Anterior cingulate cortex (tissue), 58 donors: ENCODE measurements at places on chromosomes 7 and 10.

DNA sequence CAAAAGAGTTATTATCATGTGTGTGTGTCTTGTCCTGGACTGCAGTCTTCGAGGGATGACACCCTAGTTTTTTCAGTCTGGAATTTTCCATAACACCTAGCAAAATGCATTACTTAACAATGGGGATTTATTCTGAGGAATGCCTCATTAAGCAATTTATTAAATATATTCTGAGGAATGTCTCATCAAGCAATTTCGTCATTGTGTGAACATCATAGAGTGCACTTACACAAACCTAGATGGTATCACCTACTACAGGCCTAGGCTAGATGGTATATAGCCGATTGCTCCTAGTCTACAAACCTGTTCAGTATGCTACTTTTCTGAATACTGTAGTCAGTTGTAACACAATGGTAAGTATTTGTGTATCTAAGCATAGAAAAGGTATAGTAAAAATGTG lies 1.1 kb upstream of the STEAP4 start:
- DNase-seq = no peak

DNA sequence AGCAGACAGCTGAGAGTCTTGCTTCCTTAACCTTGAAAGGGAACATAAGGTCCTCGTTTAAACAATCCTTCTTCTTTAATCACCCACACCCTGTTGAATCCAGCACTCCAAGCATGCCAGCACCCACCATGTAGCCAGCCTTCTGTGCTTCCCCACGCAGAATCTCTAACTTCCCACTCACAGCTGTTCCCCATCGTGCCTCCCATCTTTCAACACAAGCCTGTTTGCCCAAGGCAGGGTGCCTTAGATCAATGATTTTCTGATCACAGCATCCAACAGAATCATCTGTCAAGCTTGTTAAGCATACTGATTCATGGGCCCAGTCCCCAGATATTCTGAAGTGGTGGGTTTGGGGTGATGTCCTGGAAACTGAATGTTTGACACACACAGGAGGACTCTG lies 530.8 kb downstream of the SH2D4B start:
- no peak for DNase-seq

- DNase-seq = no peak
These were observed 85.5 kb downstream of the CACNA2D1 start for GRCh38 chr7:82358009-82358578.

GRCh38 chr7:7718492-7718891 lies at the start of gene RPA3:
Gene RPA3, minus strand, starts transcription at chr7:7718607. Its CDS starts 78,189 bp downstream, at chr7:7640418.
- DNase-seq = no peak

- no peak for DNase-seq
These were observed 411.0 kb upstream of the ZMIZ1 start for GRCh38 chr10:78657862-78658165.

- no peak for DNase-seq
These were observed 92.8 kb downstream of the TCF7L2 start for GRCh38 chr10:113042868-113043267.

- DNase-seq = no peak
These were observed 24.4 kb downstream of the SLC26A4 start for GRCh38 chr7:107684947-107685463.

DNA sequence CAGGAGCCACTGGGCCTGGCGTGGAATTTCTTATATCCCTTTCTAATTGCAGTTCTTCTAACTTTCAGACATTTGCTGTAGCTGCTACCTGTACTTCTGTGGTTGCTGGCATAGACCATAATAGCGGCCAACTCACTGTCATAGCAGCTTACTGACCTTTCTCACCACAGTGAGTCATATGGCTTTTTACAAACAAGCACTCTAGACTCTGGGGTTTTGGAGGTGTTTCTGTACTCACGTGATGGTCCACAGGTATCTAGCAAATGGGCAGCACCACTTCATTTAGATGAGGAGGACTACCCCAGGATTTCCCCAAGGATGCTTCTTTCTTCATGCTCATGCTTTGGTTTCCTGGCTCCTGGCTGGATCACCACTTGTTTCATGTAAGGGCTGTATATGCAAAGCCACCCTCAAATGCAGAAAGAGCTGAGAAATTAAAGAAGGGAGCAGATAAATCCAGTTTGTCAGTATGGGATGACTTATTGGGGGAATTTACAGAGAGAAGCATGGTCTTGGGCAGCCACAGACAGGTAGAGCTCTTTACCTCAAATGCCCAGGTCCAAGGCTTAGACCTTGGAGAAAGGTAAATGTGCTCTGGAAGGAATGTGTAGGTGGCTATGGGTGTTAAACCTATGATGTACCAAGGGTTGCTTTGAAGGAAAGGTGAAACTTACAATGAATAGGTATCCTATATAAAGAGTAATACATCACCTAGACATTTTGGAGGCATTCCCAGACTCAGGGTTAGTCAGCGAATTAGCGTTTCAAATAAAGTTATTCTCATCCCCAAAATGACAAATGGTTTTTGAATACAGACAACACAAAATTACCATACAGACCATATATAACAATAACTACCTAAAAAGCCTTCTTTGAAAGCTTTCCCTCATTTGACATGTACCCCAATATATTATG lies 15.9 kb upstream of the SLC25A16 start:
- DNase-seq = no peak

DNA sequence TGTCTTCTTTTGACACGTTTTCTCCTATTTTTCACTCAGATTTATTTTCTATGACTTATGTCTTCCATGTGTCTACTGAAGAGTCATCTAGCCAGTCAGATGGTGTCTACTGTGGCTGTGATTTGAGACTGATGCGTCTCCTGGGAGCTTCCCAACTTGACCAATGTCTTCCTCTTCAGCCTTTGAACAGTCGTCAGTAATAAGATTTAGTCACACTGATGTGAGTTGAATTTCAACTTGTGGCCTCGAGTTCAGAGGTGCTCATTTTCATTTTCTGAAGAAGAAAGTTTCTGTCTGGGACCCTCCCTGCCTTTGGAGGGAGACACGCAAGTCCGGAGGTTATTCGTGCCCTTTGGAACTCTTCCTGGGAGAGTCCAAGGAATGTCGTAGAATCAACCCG lies 221.9 kb upstream of the INHBA start:
- DNase-seq = no peak

GRCh38 chr7:67918158-67918557 lies 921.5 kb downstream of the TYW1 start:
- DNase-seq = no peak
